ENCODE measurements at places on chromosomes 11 and 22.

GRCh38 chr11:121421149-121421901, 30.8 kb upstream of the SORL1 start:
- DNase-seq: no peak

GRCh38 chr11:10298342-10298741, 4.3 kb upstream of the SBF2 start:
- peak; percentile 86 for DNase-seq

- no peak for DNase-seq
Measured at GRCh38 chr11:124753205-124753604, 1.1 kb upstream of the VSIG2 start.

DNA sequence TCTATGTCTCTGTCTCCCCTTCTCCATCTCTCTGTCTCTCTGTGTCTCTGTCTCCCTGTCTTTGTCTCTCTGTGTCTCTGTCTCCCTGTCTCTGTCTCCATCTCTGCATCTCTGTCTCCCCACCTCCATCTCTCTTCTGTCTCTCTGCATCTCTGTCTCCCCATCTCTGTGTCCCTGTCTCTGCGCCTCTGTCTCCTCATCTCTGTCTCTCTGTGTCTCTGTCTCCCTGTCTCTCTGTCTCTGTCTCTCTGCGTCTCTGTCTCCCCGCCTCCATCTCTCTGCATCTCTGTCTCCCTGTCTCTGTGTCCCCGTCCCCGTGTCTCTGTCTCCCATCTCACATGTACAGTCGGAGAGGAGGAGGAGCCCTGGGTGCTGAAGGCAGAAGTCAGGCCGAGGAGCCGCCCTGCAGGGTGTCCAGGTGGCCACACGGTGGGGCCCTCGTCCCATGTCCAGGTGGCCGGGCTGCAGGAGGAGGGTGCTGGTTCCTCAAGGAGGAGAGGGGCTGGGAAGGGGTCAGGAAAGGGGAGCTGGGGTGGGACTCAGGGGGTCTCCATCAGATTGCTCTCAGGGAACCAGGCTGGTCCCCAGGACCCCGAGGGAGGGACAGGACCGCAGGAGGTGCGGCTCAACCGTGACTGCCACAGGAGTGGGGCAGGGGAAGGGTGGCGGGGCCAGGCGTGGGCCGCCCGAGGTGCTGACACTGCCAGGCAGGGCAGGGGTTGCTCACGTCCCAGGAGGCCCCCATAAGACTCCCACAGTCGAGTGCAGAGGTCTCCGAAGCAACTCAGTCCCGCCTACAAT, 25.6 kb upstream of the TH start:
- DNase-seq: peak; percentile 41

DNA sequence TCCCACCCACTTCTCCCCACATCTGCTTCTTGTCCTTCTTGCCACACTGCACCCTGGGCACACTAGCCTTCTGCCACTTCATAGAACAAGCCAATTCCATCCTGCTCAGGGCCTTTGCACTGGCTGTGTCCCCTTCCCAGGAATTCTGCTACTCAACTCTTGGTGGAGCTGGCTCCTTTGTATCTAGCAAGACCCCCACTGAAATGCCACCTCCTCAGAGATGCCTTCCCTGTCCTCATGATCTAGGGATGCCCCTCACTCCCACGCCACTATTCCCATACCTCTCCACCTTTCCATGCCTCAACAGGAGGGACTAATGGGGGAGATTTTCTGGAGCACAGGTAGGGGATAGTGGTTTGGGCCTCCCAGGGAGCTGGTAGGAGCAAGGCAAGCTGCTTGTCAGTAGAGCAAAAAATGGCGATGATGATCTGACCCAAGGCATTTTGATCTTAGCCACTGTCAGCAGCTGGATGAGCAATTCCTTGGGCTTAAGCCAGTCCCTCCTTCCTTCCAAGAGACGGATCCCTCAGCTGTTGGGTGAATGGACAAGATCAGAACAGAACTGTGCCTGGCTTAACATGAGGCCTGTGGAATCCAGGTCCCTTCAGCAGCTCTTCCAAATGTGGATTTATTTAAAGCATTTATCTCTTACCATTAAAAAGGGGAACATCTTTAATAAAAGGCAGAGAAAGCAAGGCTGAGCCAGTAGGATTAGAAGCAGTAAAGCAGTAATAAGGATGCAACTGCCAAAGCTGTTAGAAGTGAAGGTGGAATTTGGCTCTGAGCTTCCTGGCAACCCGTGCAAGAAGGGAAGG, 4.0 kb upstream of the PRDM11 start:
- DNase-seq: peak; percentile 17

DNA sequence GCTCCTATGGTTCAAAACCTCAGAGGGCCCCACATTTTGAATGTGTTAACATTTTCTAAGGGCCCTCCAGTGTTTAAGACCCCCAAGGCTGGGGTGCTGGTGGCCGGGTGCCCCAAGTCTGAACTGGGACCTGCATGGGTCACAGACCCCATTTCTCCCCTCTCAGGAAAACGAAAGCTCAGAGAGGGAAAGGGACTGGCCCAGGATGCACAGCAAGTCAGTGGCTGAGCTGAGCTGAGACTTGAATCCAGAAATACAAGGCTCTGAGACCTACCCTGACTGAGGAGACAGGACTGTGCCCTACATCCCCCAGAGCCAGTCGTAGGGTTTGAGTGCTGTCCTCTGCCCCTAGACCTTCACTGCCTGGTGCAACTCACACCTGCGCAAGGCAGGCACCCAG, 4.2 kb downstream of the ACTN3 start:
- no peak for DNase-seq

DNA sequence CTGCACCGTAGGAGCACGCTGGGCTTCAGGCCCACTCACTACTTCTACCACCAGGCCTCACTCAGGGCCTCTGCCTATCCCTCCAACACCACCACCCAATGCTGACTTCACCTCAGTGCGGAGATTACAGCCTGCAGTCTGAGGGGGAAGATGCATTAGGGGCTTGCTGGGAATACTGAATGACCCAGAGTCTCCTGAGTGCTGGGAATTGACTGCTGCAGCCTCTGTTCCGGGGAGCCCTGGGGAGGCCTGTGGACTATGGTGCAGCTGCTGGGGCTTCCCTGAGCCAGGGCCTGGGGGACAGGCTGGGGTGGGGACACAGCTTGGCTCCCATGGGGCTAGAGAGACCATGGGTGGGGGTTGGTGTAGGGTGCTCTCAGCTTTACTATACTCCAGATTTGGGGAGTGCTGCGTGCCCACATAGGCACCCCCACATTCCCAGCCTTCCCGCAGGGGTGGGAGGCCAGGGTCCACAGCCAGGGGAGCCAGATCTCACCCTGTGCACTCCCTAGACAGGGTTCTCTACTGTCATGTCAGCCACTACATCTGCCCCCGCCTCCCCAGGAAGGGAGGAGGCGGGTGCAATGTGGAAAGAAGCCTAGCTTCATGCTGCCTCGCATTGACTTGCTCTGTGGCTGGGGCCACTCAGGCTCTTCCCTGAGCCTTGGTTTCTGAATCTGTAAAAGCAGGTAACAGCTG, 44.4 kb downstream of the GDPD5 start:
- no peak for DNase-seq

- no peak for DNase-seq
Measured at GRCh38 chr11:34915136-34916014, 804 bp downstream of the APIP start.

DNA sequence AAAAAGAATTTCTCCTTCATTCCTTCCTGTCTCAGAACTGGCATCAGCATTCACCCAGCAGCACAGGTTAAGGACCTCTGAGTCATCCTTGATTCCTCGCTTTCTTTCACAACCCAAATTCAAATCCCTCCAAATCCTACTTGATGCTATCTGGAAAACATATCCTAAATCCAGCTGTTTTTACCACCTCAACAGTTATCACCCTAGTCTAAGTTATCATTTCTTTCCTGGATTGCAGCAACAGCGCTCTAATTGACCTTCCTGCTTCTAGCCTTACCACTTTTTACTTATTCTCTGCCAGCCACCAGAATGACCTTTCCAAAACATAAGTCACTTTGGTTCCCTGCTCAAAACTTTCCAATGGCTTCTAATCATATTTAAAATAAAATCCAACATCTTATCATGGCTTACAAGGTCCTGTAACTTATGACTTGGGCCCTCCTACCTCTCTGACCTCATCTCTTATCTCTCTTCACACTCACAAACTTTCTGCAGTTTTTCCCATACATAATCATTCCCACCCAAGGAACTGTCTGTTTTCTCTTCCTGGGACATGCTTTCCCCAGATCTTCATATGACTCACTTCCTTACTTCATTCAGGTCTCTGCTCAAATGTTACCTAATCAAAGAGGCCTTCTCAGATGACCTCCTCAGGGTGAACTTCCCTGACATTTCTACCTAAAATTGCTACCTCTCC, 119.4 kb downstream of the TTC28 start:
- DNase-seq: peak; percentile 63

- no peak for DNase-seq
Measured at GRCh38 chr11:45384711-45385241, 98.6 kb upstream of the SYT13 start.

DNA sequence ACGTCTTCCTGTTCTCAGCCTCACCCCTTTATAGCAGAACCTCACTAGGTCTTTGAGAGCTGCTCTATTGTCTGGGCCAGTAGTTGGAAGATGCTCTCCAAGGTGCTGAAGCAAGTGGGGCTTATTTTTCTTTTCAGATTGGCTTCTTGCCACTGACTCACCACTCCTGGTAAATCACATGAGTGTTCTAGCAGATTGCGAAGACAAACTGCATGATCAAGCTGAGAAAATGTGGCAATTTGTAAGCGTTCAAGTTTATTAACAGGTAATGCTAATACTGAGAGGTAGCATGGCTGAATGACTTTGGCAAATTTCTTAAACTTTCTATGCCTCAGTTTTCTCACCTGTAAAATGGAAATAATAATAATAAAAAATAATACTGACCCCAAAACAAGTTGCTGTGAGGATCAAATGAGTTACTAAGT, 59.2 kb downstream of the CACNG2 start:
- peak; percentile 88 for DNase-seq

DNA sequence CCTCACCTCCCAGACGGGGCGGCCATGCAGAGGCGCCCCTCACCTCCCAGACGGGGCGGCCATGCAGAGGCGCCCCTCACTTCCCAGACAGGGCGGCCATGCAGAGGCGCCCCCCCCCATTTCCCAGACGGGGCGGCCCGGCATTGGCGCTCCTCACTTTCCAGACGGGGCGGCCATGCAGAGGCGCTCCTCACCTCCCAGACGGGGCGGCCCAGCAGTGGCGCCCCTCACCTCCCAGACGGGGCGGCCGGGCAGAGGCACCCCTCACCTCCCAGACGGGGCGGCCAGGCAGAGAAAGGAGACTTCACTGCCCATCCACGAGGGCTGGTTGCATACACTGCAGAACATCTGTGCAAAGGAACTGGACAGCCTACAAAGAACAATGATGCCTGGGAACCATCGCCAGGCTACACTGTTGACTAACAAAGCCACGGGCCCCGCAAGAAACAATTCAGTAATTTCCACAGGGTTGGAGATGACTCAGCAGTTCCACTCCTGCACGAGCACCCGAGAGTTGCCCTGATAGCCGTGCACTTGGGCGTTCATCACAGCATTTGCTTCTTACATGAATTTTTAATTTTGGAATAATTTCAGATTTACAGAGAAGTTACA, 58.7 kb downstream of the CTTN start:
- no peak for DNase-seq
